ENCODE measurements at places on chromosomes 1 and 21.

DNA sequence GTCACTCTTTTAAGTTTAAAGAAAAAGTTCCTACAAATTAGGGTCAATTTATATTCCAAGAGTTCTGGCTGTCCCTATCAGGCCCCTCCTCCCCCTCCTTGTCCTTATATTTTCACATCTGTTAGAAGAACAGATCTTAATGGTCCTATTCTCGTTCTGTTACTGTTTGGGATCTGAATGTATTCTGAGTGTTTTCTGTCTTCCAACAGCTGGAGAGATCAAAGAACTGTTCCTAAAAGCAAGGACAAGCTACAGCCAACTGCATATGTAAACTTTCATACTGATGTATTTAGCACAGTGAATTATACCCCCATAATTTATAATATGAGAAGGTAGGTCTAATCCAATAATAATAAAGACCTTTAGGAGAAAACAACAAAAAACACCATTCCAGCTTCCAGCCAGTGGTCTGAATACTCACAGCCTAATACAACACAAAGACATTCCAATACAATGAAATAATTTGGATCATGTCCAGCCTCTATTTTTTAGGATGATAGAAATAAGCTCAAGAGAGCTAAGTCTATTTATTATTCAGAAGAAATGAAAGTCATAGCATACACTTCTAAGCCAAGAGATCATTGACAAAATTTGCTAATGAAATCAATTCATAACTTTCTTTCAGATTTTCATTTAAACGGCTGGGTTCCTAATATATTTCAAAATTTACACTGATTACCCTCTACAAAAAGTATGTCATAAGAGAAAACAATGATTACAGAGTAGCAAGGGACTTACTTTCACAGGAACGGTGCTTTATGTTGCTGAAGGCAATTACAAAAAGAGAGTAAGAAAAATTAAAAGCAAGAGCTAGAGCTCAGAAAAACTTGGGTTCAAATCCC lies 25.3 kb downstream of the WLS start:
- no peak for DNase-seq

DNA sequence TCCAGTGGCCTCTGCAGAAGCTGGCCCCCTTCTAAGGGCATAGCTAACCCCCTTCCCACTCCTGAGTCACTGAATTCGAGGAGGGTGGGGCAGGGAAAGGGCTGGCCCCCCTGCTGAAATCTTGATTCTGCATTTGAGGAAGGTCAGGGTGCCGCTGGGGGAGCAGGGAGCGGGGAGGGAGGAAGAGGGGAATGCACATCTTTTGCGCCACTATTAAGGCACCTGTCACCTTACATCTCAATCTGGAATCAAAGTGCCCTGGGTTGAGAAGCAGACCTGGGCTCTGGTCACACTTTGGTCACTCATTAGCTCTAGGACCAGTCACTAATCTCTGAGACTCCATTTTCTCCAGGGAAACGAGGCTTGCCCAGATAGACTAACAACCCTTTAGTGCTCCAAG lies 62.0 kb downstream of the TOR1AIP2 start:
- DNase-seq, result no peak

DNA sequence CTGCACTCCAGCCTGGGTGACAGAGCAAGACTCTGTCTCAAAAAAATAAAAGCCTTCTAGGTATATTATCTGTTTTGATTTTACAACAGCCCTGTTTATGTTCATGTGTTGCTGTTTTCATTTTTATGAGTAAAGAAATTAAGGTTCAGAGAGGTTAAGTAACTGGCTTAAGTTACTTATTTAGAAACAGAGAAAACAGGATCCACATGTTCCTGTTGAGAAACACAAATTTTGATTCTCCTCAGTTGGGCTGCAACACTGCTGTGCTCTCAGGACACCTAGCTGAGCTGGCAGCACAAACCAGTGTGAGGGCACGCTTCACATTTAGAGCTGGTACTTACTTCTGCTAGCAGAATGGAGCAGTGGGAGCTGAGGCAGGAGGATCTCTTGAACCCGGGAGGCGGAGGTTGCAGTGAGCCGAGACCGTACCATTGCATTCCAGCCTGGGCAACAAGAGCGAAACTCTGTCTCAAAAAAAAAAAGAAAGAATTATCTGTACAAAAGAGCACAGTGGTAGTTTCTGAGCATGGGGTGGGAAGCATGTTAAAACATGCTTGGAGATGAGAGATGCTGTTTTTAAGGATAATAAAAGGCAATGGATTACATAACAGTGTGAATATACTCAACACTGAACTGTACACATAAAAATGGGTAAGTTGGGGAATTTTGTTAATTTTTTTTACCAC lies 2.4 kb downstream of the SPRTN start:
- no peak for DNase-seq

DNA sequence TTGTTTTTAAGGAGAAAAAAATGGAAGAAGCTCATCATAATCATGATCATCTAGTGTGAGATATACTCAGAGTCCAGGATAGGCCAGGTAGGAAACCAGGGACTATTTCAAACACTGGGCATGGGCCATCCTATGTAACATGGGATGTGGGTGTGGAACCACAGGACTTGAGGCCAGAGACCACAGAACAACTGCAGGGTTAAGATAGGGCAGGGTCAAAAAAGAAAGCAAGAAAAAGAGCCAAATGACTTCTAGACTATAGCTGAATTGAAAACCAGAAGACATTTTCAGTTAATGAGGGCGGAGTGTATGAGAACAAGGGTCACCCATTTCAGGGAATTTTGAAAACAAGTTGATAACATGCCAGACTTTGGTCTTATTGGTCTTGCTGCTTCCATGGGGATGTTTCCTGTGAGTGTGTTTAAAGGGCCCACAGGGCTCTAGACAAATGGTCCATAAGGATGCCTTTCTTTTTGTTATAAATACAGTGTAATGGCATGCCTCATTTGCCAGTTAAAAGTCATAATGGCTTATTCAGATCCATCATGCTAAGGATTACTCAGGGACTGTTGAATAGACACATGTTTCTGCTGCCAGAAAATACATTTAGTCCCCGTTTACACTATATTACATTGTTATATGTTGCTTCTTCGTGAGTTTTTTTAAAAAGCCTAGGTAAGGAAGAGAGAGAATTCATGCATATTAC lies 182.0 kb upstream of the C21orf91 start:
- DNase-seq, result no peak

GRCh38 chr1:159250638-159251216 lies 46.1 kb downstream of the ACKR1 start:
- no peak for DNase-seq

- no peak for DNase-seq
Measured at GRCh38 chr1:5768014-5768413, 224.2 kb downstream of the NPHP4 start.

GRCh38 chr1:156833603-156834002 lies 17.0 kb upstream of the SH2D2A start:
- no peak for DNase-seq

DNA sequence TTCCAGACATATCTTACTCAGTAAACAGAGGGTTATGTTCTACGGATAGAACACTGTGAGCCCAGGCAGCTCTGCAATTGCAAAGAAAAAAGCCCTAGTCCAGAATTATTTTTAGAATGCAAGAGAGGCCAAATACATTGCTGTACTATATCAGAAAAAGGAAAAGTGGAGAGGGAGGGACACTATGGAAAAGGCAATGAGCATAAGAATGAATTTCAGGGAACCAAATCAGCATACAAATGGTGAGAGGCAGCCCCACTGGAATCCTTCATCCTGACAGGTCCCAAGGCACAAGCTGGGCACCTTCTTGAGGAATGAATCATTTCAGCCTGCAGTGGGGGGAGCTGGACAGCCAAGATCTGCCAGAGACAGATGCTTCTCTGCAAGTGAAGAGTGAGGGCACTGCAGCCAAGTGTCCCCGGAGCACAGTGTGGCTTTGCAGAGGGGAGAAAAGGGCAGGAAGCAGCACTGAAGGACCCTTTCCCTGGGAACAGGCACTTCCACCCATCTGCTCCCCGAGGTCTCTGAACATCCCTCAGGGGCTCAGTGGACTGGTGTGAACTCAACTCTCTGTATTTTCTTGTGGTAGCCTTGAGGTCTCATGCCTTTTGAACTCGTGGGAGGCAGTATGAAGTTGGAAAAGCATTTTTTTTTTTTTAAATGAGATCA lies 115.6 kb downstream of the XCL2 start:
- DNase-seq, result no peak

Data from activated naive CD4-positive, alpha-beta T cell (primary cell).